ENCODE measurements at places on chromosomes 2 and 18.
A peak's percentile ranks its signal among the peaks of the same experiment; 100 is the strongest.

- peak; percentile 52 for DNase-seq
These were observed 71.7 kb downstream of the IL1R2 start for GRCh38 chr2:102063487-102063911.

DNA sequence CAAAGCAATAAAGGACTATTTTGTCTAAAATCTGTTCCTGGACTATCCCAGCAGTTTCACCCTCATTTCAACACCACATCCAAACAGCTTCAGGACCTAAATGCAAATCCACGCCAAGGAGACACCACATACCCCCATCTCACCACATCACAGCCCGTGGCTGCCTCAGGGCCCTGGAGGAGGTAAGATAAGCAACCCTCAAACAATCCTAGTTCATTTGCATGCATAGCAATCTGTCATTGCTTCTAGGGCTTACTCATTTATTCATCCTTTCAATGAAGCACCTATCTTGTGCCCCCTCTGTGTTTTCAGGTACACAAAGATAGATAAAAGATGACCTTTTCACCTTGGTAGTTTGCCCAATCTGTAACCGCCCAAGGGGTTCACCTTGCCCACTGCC, 86.5 kb downstream of the VSNL1 start:
- no peak for DNase-seq

GRCh38 chr2:30147196-30147714, 448 bp downstream of the YPEL5 start:
- DNase-seq: no peak

GRCh38 chr2:218799990-218800389, 18.0 kb downstream of the CYP27A1 start:
- no peak for DNase-seq

DNA sequence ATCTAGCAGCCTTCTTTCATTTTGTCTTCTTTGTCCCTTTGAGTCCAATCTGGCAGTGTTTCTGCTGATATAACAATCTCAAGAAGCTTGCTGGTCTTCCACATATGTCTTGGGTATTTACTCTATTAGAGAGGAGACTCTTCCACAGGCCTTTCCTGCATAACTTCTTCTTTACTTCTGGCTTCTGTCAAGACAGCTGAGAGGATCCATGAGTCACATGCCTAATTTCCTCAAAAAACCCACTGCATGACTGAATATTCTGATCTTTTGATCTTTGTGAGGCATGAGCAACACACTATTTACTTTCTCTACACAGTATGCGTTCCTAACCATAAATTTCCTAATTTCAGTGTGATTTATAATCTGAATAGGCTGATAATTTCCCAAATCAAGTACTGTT, 5.1 kb upstream of the DCC start:
- no peak for DNase-seq

GRCh38 chr2:160934263-160934662, 226.0 kb upstream of the TANK start:
- DNase-seq: no peak

DNA sequence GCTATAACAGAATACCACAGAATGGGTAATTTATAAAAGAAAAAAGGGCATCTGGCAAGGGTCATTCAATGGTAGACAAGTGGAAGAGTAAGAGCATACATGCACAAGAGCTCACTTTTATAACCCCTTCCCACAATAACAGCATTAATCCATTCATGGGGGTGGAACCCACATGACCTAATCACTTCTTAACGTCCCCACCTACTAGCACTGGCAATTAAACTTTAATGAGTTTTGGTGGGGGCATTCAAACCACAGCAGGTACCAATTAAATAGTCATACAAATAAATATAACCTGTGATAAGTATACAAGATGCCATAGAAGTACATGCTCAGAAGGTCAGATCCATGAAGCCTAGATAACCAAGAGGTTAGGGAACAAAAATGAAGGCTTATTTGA, 48.6 kb downstream of the ROCK1 start:
- DNase-seq: no peak

DNA sequence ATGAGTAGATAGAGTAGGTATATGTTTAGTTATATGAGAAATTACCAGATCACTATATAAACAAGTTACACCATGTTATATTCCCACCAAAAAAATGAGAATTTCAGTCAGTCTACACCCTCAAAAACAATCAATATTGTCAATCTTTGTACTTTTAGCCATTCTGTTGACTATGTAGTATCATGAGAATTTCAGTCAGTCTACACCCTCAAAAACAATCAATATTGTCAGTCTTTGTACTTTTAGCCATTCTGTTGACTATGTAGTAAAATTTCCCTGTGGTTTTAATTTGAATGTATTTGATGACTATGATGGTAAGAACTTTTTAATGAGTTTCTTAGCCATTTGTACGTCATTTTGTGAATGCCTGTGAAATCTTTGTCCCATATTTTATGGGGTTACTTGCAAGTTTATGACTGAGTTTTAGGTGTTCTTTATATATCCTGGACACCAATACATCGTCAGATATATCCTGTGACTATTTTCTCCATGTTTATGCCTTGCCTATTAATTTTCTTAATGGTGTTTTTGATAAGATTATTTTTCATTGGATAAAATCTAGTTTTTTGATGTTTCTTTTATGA, 528.4 kb upstream of the SPHKAP start:
- no peak for DNase-seq

GRCh38 chr2:24052951-24053350, 3.4 kb downstream of the FKBP1B start:
- no peak for DNase-seq

DNA sequence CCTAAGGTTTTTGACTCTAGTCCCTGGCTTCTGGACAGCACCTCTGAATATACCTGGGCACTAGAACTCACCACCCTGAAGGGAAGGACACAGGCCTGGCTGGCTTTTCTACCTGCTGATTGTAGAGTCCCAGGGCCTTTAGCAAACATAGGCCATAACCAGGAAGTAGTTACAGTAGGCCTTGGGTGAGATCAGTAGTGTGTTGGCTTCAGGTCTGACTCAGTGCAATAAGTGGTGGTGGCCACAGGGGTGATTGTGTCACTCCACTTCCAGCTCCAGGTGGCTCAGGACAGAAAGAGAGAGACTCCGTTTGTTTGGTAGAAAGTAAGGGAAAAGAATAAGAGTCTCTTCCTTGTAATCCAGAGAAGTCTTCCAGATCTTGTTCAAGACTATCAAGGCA, 101.7 kb upstream of the LGALSL start:
- no peak for DNase-seq

GRCh38 chr2:61433606-61434005, 37.3 kb downstream of the USP34 start:
- DNase-seq: no peak

- no peak for DNase-seq
These were observed 362.6 kb upstream of the SMIM21 start for GRCh38 chr18:75790111-75790510.

DNA sequence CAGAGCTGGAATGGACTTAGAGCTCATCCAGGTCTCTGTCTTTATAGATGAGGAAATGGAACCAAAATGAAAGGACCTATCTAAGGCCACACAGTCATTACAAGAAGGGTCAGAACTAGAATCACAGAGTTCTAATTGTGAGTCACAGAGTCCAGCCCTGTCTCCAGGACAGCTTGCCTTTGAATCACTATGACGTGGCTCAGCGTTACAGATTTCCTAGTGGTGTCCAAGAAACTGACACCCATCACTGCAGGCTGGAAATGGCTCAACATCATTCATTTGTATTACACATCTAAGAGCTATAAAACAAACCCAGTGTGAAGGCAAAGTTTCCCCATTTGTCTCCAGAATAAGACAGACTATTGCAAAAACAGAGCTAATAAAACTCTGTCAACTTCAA, 164.3 kb upstream of the SIX2 start:
- no peak for DNase-seq

DNA sequence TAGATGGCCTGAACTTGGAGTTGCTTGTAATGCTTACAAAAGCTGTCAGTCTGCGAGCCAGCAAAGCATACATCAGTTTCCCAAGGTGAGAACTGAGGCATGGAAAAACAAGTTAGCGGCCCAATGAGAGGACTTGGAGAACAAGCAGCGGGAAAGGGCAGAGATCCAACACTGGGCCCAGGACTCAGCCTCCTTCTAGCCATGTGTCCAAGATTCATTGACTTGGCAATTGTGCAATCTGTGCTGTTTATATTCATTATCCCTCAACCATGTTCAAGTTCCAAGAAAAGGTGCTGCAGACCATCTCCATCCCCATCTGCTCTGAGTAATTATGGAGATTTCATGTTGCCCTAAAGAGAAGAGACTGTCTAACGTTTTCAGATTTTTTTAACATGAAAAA, 187.4 kb downstream of the ALK start:
- no peak for DNase-seq

- no peak for DNase-seq
These were observed 3.7 kb downstream of the ADNP2 start for GRCh38 chr18:80112624-80113248.

Data from colonic mucosa (tissue), 4 donors.